ENCODE measurements at places on chromosomes 6 and 20.

DNA sequence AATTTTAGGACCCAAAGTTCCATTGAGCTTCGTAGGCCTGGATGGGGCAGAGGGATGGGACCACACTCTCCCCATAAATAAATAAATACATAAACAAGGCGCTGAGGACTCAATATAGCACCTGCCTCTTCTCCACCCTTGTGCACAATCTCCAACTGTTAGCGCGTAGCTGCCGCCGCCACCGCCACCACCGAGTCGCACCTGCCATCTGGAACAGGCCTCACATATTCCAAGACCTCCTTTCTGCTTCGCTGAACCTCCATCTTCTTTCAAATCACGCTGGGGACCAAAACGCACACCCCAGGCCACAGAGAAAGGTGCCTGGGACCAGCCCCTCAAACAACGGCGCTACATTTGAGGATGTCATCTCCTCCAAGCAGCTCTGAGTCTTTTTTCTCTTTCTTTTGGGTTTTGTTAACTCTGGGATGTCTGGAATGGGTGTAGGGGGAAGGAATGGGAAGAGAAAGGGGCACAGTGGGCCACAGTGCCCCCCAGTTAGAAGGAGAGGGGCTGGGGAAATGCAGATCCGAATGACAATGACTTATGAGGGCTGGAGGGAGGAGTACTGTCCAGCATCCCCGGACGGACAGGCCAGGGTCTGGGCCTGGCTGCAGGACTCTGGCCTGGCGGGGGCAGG lies 49.7 kb downstream of the NOL4L start:
- DNase-seq, result peak; percentile 44

GRCh38 chr6:145850671-145851070 lies 36.1 kb upstream of the FBXO30 start:
- DNase-seq, result no peak

DNA sequence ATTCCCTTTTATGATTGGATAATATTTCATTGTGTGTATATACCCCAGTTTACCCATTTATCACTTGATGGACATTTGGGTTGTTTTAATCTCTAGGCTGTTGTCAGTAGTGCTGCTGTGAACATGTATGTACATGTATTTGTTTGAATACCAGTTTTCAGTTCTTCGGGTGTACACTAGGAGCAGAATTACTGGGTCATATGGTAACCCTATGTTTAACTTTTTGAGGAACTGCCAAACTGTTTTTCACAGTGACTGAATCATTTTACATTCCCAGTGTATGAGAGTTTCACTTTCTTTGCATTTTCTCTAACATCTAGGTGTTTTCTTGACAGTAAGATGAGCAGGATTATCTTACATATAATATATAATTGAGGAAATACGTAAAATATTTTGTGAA lies 44.7 kb upstream of the ADIG start:
- no peak for DNase-seq

DNA sequence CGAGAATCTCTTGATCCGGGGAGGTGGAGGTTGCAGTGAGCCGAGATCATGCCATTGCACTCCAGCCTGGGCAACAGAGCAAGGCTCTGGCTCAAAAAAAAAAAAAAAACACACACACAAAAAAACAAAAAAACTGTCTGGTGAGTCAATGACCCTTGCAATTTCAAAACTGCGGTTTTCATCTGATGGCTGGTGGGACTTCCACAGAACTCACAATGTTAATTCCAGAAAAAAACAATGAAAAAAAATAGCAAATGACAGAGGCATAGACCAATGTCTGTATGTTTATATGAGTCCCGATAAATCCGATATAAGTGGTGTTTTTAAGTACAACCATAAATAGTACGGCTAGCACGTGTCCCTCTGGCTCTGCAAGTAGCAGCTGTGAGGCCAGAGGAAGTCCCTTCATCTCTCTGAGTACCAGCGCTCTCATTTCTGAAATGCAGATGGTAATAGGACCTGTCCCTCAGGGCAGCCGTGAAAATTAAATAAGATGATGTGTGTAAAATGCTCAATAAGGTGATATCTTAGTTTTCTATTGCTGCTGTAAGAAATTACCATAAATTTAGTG lies 21.9 kb upstream of the PTPN1 start:
- DNase-seq, result no peak

All from CD8-positive, alpha-beta T cell (primary cell).